Mesenteric fat pad (tissue), 1 donor: ENCODE measurements at places on chromosomes 3 and 15. TPM values are rescaled to one million over a fixed set of nuclear protein-coding genes. Genes with fewer than 3 reads are reported as not detected.

DNA sequence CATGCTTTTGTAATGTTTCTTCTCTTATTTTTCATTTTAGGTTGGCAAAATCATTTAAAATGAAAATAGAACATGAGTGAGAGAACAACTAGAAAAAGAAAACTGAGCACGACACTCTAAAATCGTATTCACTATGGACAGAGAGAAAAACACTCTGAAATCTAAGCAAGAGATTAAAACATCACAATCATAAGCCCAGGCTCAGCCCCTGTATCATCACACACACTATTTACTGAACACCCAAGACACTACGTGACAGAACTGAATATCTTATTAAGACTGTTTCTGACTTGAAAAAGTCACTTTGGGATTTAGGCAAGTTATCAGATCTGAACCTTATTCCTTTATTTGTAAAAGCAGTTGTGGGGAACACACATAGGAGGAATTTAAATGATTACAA lies 82.6 kb upstream of the PLXND1 start:
- DNase-seq, result no peak

DNA sequence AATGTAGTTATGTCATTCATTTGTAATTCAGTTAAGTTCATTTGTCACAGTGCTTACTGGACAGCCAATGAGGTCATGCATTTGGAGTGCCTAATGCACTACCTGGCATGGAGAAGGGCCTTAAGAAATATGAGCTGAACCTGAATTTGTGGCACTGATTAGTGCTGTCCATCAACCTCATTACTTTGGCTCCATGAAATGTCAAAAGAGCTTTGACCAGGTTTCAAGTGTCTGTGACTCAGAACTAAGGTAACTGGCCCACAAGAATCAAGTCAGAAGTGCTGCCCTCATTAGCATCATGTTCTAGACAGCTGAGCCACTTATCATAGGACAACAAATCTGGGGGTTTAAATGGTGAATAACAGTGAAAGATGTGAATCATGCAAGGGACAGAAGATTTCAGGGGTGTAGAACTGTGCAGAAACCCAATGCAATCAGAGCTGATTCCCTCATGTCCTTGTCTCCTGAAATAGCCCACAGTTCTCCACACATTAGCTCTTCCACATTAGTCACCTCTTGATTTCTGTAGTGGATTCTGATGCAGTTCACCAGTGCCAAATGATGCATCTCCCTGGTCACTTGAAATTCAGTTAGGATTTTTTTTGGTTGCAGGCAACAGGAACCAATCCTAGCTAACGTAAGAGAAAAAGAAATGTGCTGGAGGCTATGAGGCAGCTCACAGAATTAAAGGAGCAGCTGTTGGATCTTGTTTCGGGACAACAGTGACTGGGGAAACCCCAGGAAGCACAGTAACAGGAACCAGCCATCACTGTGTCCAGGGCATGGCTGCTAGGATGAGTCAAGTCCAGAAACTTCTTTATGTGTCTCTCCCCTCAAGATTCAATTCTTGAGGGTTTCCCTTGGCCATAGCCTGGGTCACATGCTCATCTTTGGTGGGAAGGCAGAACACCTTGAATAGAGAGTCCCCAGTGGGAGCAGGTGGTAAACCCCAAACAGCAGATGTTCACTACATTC lies 38.7 kb downstream of the CHST2 start:
- DNase-seq, result no peak

- DNase-seq, result no peak
Observed at GRCh38 chr3:119659606-119660291, 640 bp downstream of the POPDC2 start.

- DNase-seq, result no peak
Observed at GRCh38 chr15:75095594-75095993, 72.2 kb downstream of the PPCDC start.

DNA sequence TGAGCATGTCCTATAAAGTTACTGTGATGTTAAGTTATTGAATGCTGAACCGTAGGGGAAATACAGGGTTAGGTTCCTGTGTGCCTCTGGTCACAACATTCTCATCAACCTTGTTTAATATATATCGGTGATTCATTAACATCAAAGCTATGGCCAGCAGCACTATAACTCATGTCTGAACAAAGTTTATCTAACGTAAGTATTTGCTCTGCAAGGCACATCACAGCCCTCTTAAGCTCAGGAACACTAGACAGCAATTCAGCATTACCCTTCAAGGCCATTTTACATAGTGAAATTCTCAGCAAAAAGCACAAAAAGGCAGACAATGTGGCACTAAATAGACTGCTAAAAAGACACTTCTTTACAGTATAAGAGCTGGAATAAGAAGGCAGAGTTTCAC lies 48.2 kb upstream of the FNDC3B start:
- DNase-seq, result no peak

GRCh38 chr3:70771426-70772147 lies 459.1 kb upstream of the MDFIC2 start:
- no peak for DNase-seq

DNA sequence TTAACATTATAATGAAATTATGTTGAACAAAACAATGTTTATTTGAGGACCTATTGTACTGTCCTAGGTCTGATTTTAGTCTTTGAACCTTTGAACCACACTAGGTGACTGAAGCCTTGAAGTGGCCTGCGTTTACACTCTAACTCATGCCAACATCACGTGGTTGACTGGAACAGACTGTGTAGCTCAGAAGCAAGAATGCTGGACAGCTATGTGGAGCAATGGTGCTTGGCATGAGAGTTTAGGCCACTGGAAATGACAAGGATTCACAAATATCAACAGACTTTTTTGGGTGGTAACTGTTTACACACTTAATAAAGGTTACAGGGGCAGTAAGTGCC lies 391.5 kb downstream of the RAP2B start:
- no peak for DNase-seq

GRCh38 chr3:126939338-126939718 lies 43.6 kb upstream of the PLXNA1 start:
- no peak for DNase-seq

- peak; percentile 91 for DNase-seq
Observed at GRCh38 chr3:50390508-50391224, 31.3 kb upstream of the TMEM115 start.

- DNase-seq, result no peak
Observed at GRCh38 chr3:184725176-184725719, 13.4 kb upstream of the MAGEF1 start.

DNA sequence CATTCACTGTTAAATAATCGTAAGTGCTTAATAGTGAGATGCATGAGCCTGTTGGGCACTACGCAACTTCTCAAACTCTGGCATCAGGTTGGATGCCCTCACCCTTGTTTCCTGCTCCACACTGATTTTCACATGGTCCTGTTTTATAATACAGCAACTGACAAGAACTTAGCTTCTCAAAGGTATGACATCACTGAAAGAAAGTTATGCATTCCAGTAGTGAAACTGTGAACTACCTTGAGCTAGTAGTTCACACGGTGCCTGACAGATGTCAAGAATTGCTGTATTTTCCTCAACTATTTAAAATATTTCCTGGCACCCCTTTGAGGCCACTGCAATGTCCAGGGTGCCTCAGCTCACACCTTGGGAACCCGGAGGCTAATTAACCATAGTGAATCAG lies 327.5 kb downstream of the RORA start:
- no peak for DNase-seq

DNA sequence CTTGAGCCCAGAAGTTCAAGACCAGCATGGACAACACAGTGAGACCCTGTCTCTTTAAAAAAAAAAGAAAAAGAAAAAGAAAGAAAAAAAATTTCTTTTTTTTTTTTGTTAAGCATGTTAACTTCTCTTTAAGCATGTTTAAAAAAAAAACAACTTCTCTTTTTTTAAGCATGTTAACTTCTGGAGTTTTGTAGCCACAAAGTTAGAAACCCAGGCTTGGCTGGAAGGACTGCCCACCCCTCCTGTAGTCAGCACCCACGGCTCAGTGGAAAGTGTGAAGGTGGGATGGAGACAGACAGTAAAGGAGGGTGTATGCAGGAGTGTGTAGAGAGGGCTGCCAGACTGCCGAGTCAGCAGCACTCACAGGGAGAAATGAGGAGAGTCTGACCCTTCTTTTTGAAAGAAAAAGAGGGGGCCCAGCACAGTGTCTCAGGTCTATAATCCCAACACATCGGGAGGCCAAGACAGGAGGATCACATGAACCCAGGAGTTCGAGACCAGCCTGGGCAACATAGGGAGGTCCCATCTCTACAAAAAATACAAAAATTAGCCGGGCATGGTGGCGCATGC lies 33.2 kb downstream of the GOLGA8S start:
- DNase-seq, result no peak

GRCh38 chr15:51377038-51377786 lies 35.8 kb downstream of the GLDN start:
- DNase-seq, result no peak

Gene SLC15A2
- total RNA-seq, result 1.2 TPM

GRCh38 chr3:41274944-41275668 lies 75.8 kb downstream of the CTNNB1 start:
- DNase-seq, result no peak

GRCh38 chr3:138912237-138912636 lies 34.7 kb downstream of the FOXL2 start:
- DNase-seq, result no peak

Gene SMAD6
- total RNA-seq, result 32.2 TPM

Gene CA12
- 3.1 TPM for total RNA-seq

DNA sequence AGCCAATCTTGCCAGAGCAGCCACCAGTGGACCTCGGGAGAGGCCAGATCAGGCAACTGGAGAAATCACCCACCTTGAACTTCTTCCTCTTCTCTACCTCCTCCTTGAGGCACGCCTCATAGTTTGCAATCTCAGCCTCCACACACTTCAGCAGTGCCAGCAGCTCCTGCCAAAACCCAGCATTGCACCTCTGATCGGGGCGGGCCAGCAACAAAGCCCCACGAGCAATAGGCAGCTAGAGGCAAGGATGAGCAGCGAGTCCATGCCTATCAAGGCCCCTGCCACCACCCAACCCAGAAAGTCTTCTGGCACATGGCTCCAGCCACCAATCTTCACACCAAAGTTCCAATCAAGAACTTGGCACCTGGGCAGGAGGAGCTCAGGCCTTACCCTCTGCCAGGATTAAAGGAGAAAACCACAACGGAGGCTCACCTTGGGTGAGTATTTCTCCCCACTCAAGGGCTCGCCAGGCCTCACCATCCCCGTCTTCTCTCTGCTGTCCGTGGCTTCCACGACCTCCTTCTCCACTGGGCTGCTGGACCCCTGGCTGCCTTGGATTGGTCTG lies 42.1 kb downstream of the SEMA3G start:
- DNase-seq, result no peak

DNA sequence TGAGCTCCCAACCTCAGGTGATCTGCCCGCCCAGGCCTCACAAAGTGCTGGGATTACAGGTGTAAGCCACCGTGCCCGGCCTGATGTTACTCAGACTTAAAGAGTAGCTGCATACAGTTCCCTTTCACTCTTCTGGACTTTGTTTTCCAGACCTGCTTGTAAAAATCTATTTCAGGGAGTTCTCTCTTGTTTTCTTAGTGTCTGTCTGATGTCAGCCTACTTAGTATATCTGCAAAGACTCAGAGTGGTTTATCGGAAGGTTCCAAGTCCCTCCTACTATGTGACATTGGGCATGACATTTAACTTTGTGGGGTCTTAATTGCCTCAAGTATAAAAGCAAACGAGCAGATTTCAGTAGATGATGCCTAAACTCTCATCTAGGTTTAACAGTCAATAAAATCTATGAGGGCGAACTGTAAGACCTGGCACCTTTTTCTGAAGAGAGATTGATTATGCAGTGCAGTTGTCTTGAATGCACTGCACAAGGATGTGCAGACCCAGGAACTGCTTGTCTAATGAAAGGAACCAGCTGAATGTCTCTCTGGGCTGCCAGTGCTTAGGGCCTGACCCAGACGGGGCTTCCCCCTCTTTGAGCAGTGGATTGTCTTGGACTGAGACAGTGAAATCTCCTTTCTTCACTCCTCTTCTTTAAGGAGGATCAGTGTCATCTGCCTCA lies 301.4 kb downstream of the PTPRG start:
- no peak for DNase-seq

DNA sequence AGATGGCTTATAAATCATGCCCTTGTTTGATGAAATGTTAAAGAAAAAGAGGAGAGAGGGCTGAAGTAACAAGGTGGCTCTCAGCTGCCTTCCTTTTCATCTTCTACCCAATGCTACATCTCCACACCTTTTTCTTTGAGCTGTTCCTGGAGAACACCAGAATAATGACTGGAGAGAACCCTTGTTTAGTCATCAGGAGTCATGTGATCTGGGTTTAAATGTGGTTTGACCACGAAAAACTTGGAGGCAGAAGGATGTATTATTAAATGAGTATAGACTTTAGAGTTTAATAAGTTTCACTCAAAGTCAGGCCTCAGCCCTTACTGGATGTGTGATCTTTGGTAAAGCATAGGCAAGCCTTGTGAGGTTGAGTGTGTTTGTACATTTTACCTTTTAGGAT lies 230.3 kb upstream of the TBL1XR1 start:
- DNase-seq, result no peak

Gene GPR149
- total RNA-seq, result not detected

- no peak for DNase-seq
Observed at GRCh38 chr3:157794771-157795170, 291.6 kb upstream of the VEPH1 start.

DNA sequence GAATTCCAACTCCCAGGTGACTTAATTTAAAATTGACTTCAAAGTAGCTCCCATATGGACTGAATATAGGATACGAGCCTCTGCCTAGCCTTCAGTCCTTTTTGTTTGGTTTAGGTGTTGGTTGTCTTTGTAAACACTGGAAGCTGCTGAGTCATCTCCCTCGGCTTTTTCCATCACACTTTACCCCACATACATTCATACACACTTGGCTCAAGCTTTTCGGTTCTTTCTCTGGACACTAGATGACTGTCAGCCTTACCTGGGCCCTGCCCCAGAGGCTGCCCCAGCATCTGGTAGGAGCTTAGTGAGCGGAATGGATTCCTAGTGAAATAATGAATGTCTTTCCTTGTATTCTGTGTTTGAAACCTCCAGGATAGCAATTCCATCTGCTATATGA lies 201.5 kb upstream of the IL12A start:
- no peak for DNase-seq

DNA sequence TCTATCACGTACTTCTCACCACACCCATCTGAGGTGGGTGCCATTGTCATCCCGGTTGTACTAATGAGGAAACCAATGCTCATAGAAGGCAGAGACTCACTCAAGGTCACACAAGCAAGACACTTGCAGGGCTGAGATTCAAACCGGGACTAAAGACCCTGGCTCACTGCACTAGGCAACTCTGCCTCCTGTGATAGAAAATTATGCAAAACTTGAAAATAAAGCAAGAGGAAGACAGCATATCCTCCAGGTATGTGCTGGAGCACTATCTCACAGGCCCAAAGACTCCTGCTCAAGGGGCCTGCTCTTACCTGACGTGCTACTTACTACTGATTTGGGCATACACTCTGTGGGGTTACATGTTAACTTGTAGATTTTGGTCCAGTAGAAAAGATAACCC lies 25.6 kb downstream of the ANXA2 start:
- DNase-seq, result no peak

Gene KCNMB2
- not detected for total RNA-seq

- no peak for DNase-seq
Observed at GRCh38 chr3:150105025-150105424, 134.3 kb upstream of the PFN2 start.

Gene TBC1D2B
- total RNA-seq, result 82.0 TPM

Gene CPNE9
- not detected for total RNA-seq
